ENCODE measurements at places on chromosomes 16 and 17. TPM values are rescaled to one million over a fixed set of nuclear protein-coding genes. Genes with fewer than 3 reads are reported as not detected.

IL34 gene
- 6.1 TPM for total RNA-seq

ZNF287 gene
- total RNA-seq: 5.9 TPM

COX10 gene
- total RNA-seq: 27.5 TPM

- no peaks in the 10 kb centered on the region for H3K27me3 ChIP-seq
- H3K4me1 ChIP-seq: no peaks in the 10 kb centered on the region
- H3K4me3 ChIP-seq: no peak overlapping the region
- no peak overlapping the region for H3K27ac ChIP-seq
- DNase-seq: no peak
- no peaks in the 10 kb centered on the region for H3K36me3 ChIP-seq
Observed at GRCh38 chr17:17217995-17218394, 11.9 kb upstream of the PLD6 start.

DNASE1 gene
- 50.3 TPM for total RNA-seq

ABHD15 gene
- 13.3 TPM for total RNA-seq

CTF1 gene
- 3.2 TPM for total RNA-seq

GRCh38 chr16:54633943-54634362 is 296.7 kb upstream of the IRX5 start:
- no peaks in the 10 kb centered on the region for H3K4me1 ChIP-seq
- H3K4me3 ChIP-seq: no peak overlapping the region
- H3K36me3 ChIP-seq: no peaks in the 10 kb centered on the region
- no peaks in the 10 kb centered on the region for H3K27me3 ChIP-seq

DNA sequence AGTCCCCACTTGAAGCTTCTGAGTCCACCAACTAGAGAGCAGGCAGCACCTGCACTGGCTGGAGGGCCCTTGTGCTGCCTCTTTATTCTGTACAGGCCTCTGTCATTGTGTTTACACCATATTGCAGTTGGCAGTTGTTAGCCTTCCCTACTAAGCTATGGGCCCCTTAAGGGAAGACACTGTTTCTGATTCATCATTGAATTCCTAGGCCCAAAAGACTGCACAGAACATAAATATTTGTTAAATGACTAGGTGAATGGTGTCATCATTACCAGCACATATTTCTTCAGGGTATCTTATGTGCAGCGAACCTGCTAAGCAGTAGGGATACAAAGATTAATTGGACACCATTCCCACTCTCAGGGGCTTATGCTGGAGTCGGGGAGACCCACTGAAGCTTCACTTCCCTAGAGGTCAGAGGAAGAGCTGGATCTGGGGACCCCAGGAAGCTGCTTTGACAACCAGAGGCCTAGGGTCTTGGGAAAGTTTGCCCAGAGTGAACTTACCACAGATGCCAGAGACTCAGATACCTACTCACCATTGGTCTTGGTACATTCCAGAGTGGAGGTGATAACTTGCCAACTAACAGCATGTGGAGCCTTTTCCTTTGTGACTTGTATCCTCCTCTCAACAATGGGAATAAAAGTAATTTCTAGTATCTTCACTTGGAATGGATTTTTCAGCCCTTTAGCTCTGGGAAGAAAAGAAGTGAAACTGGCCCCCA is 28.7 kb upstream of the DDX52 start:
- no peaks in the 10 kb centered on the region for H3K4me1 ChIP-seq
- no peaks in the 10 kb centered on the region for H3K36me3 ChIP-seq

TPSG1 gene
- total RNA-seq: not detected

CD7 gene
- total RNA-seq: 5.2 TPM

LRRC75A gene
- 1.7 TPM for total RNA-seq

DNA sequence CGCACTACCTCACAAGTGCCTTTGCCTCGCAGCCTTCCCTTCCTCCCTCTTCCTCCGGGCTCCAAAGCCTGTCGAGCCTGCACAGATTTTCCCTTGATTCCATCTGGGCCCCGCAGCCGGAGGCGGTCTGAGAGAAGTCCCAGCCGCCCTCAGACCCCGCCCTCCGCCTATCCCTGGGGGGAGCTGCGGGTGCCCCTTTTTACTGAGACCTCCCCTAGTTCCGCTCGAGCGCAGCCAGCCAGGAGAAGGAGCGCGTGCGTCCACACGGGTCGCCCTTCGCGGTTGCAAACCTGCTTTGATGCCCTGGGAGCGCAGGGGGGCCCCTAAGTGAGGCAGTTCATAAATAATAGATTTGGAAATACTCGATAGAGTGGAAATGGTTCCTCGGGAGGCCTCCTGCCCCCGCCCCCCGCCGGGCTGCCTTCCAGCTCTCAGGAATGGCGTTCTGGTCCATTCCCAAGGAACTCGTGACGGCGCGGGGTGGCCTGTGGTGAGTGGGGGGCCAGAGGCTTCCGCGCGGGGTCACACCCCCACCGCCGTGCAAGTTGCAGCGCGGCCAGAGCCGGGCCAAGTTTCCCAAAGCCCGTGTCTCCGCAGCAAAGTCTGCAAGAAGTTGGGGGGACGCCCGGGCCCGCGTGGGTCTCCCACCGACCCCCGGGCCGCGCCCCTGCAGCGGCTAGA is 610 bp downstream of the C16orf74 start:
- H3K4me1 ChIP-seq: peaks cover 41% of the 10 kb centered on the region
- peak overlapping the region; percentile 3 for H3K27ac ChIP-seq
- DNase-seq: no peak
- H3K4me3 ChIP-seq: peak overlapping the region; percentile 64
- no peaks in the 10 kb centered on the region for H3K27me3 ChIP-seq

- no peak for DNase-seq
- H3K27ac ChIP-seq: no peak overlapping the region
- H3K36me3 ChIP-seq: no peaks in the 10 kb centered on the region
- no peak overlapping the region for H3K4me3 ChIP-seq
Observed at GRCh38 chr17:13024016-13024415, 6.2 kb upstream of the ELAC2 start.

PPP1R9B gene
- total RNA-seq: 37.6 TPM

All from vagina (tissue), 2 donors.